Forelimb muscle (tissue), 1 donor: ENCODE measurements at places on chromosomes 13 and 19. TPM values are rescaled to one million over a fixed set of nuclear protein-coding genes. Genes with fewer than 3 reads are reported as not detected.
A peak's percentile ranks its signal among the peaks of the same experiment; 100 is the strongest.

DNA sequence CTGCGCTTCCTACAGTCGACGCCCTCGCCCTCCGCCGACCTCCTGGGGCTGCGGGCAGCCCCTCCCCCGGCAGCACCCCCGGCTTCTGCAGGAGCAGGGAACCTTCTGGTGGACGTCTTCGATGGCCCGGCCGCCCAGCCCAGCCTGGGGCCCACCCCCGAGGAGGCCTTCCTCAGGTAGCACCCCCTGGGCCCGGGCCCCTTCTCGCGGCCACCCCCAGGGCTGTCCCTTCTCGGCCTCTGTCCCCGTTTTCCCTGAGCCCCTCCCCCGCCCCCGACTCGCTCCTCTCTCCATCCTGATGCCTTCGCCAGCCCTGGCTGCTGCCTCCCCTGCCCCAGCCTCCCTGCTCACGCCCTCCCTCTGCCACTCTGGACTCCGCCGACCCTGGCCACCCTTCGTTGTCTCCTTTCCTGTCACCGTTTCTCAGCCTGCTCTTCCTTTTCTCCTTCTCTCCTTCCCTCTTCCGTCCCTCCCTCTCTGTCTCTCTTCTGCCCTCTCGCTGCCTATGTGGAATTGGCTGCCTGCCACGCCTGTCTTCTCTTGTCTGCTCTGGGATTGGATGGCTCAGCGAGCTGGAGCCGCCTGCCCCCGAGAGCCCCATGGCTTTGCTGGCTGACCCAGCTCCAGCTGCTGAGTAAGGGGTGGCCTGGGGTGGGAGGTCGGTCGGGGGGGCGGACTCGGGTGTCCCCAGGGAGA lies 11.0 kb downstream of the FUZ start:
- peak; percentile 74 for DNase-seq

DNA sequence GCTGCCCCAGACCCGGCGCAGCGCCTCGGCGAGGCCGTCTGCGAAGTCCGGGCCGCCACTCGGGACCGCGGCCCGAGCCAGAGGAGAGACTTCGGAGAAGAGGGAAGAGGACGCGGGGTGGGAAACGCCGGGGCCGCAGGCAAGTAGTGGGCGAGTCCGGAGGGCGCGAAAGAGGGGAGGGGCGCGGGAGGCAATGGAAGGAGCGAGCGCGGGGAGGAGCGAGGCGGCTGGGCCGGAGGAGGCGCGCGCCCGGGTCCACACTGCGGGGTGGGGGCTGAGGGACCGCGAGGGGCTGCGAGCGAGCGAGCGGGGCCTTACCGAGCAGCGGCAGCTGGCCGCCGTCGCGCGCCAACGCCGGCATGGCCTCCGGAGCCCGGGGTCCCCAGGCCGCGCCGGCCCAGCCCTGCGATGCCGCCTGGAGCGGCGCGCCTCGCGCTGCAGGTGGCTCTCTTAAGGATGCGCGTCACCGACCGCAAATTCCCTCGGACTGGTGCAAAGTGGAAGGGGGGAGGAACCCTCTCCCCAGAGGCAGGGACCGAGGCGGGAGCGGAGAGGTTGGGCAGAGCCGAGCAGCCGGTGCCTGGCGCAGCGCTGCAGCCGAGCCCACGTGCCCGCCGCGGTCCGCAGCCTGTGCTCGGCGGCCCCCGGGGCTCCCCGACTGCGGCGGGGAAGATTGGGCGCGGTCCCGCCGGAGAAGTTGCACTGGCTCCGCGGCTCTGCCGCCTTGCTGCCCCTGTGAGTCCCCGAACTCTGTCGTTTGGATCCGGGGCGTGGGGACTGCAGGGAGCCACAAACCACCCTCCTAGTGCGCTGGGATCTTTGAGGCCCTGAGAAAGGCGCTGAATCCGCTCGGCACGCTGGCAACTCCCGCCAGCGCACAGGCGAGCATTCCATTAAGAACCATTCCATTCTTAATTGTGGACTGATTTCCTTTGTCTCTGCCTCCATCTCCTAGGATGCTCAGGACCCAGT lies at the start of gene FLT3:
TSS of gene FLT3 (minus strand) at position 427 of the 972 bp plus-strand sequence. CDS start at position 361, 66 bp downstream.
- no peak for DNase-seq

- no peak for DNase-seq
Observed at GRCh38 chr13:99313941-99314340, 6.7 kb upstream of the GPR183 start.

DNA sequence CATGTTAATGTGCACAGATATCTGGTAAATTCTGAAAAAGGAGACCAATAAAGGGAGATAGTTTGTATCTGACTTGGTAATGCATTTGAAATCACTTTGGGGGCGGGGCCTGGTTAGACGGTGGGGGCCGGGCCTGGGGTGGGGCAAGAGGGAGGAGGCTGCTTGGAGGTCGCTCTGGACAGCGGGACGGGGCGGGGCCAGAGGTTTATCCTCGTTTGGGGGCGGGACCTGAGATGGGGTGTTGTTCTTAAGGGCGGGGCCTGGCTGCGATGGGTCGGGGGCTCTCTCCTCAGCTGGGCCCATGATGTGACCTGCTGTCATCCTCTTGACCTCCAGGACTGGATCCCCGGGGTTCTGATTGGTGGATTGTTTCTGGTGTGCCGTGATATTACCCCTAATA lies 4.9 kb upstream of the ZNF808 start:
- no peak for DNase-seq

DNA sequence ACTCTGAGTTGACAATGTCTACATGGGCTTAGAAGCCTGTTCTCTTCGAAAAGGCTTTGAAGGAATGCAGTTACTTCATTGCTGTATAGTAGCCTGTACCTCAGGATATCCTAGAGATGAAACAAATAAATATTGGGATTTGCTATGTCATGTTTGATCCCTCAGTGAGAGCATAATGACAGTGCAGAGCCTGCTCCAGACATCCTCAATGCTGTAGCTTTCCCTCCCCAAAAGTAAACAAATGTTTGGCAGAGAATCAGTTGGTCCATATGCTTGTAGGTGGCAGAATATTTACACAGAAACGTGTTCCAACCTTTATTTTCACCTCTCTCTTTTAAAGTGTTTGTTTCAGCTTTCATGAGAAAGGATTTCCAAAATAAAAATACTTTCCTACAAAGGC lies 515.3 kb upstream of the SGCG start:
- no peak for DNase-seq

The ZIC5 gene
- polyA plus RNA-seq = not detected
